Stimulated activated CD8-positive, alpha-beta memory T cell treated with anti-CD3 and anti-CD28 coated beads, Interleukin-4, amount 100 ng/mL, for 1 hour (primary cell): ENCODE measurements at places on chromosomes 1 and 21.

GRCh38 chr21:46100020-46100419 lies 2.1 kb downstream of the COL6A2 start:
- DNase-seq, result no peak

DNA sequence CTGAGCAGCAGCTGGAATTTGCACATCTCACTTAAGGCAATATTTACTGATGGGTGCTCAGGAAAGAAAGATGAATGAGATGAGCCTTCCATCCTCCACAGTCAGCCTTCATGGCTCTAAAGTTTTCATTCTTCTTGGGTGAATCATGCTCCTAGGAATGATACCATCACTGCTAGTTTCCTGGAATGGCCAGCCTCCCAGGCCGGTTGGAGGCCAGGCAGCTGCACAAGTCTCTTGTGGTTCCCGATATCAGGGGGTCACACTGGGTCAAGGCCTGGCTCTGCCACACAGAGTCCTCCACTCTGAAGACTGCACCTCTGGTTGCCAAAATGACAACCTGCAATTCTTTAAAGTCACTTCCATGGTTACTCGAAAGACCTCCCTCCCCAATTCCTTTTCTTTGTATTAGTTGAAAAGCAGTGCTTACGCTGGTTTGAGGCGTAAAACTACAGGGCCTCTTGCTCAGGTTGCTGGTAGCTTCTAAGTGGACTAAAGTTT lies 46.2 kb upstream of the PALMD start:
- DNase-seq, result no peak

GRCh38 chr1:9649769-9650168 lies 1.8 kb upstream of the PIK3CD start:
- no peak for DNase-seq

GRCh38 chr21:43358940-43359822 lies 67.8 kb downstream of the SIK1 start:
- DNase-seq, result no peak

- DNase-seq, result peak; percentile 15
These were observed 71.5 kb downstream of the HHAT start for GRCh38 chr1:210400043-210400840.

DNA sequence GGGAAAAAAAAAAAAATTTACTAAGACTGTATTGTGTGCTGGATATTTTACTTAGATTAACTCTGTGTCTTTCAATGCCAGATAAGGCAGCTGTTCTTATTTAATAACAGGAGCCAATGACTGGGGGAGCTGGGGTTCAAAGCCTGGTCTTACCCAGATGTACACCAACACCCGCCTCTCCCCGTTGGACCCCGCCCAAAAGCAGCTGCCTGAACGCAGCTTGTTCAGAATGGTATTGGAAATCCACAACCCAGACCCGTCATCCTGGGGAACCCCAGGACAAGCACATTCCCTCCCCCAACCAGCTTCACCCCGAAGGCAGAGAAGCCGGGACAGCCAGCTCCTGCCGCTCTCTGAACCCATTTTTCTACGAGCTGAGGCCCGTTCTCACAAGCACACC lies 113.6 kb upstream of the TMPRSS2 start:
- no peak for DNase-seq

DNA sequence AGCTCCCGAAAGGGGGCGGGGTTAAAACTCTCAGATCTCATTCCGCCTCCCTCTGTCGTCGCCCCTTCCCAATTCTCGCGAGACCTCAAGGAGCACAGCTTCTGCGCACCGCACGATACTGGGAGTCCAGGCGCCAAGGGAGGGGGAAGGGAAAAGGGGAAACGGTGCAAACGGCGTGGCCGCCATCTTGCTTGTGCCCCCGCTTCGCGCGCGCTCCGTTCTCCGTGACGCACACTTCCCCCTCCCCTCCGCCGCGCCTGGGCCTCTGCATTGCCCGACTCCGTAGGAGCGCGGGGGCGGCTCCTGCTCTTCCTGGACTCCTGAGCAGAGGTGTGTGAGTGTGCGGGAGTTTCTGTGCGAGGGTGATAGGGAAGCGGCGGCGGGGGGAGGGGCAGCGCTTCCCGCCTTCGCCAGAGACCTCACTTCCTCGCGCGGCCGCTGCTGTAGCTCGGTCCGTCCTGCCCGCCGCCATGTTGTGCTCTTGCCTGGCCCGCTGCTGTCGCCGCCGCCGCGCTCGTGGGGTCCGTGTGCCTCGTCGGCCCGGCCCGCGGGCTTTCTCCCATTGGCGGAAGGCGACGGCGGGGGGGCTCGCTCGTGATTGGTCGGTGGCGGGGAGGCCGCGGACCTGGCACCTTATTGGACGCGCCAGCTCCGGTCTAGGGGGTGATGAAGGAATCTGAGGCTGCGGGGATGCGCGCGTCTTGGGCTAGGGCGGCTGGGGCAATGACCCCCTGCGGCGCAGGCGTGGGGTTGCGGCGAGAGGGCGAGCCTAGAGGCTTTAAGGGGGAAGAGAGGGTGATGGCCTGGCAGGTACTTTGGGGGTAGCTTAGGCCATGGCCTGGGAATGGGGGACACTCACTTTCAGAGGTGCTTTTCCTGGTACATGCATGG lies at the start of gene NFYC:
Gene NFYC (plus strand): TSS at position 167 of the 891 bp plus-strand sequence. CDS start 47,140 bp downstream, outside the sequence.
- DNase-seq, result peak; percentile 90

- no peak for DNase-seq
These were observed 2.1 kb downstream of the BACH1 start for GRCh38 chr21:29300807-29301138.

- DNase-seq, result no peak
These were observed 477.1 kb downstream of the LMO4 start for GRCh38 chr1:87805666-87806378.
